ENCODE measurements at places on chromosomes 12 and 14. TPM values are rescaled to one million over a fixed set of nuclear protein-coding genes. Genes with fewer than 3 reads are reported as not detected.

DNA sequence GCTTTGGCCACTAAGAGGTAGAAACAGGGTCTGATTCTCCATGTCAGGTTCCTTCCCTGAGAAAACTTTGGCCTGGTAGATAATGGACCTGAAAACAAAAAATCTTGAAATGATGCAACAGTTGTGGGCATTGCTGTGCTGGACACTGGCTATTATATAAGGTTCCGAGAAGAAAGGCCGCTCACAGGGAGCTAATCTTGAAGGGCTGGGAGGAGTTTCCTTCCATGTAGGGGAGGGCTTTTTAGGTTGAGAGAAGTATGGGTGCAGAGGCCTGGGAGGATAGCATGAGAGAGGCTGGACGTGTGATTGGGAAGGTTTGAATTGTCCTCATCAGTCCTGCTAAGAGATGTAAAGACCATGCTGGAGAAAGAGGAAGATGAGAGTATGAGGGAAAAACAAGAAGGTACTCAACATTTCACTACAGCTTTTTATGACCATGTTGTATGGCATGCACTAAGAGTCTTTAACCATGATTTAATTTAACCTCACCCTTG is 11.6 kb downstream of the LRRK2 start:
- no peaks in the 10 kb centered on the region for H3K4me1 ChIP-seq
- no peaks in the 10 kb centered on the region for H3K36me3 ChIP-seq
- no peak overlapping the region for H3K27ac ChIP-seq
- peaks cover 8% of the 10 kb centered on the region for H3K27me3 ChIP-seq
- no peak overlapping the region for H3K4me3 ChIP-seq

GRCh38 chr12:111064982-111065381 is 144.6 kb upstream of the MYL2 start:
- no peak overlapping the region for H3K4me3 ChIP-seq
- H3K36me3 ChIP-seq, result no peaks in the 10 kb centered on the region
- no peak overlapping the region for H3K27ac ChIP-seq
- H3K27me3 ChIP-seq, result peaks cover 5% of the 10 kb centered on the region
- DNase-seq, result no peak
- peaks cover 5% of the 10 kb centered on the region for H3K4me1 ChIP-seq

DNA sequence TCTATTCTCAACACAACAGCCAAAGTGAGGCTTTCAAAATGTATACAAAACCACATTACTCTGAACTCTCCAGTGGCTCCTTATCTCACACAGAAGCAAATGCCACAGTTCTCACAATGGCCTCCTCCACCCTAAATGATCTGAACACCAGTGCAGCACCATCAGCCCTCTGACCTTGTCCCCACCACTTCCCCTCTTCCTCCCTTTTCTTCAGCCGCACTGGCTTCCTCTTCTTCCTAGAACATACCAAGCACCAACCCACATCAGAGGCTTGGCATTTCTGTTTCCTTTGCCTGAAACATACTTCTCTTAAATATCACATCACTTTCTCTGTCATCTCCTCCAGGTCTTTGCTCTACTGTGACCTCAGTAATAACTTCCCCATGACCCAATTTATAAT is 66.3 kb downstream of the GPR135 start:
- H3K4me3 ChIP-seq, result peak overlapping the region; percentile 8
- no peaks in the 10 kb centered on the region for H3K36me3 ChIP-seq
- H3K27ac ChIP-seq, result no peak overlapping the region
- H3K4me1 ChIP-seq, result peaks cover 12% of the 10 kb centered on the region

DNA sequence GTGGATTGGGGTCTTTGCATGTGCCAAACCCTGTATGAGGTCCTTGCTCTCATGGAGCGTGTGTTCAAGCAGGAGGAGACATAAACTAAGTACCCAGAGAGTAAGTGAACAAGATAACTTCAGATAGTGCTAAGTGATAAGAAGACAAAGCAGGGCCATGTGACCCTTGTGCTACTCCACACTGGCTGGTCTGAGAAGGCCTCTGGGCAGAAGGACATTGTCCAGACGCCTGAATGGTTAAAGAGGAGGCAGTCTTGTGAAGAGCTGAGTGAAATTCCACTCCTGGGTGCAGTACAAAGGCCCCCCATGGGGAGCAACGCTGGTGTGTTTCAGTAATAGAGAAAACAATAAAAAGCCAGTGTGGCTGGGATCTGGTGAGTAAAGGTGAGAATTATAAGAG is 93.3 kb upstream of the RIC8B start:
- H3K27ac ChIP-seq, result no peak overlapping the region
- no peak for DNase-seq
- H3K4me3 ChIP-seq, result no peak overlapping the region
- no peaks in the 10 kb centered on the region for H3K4me1 ChIP-seq

PPTC7 gene
- 59.1 TPM for total RNA-seq

DNA sequence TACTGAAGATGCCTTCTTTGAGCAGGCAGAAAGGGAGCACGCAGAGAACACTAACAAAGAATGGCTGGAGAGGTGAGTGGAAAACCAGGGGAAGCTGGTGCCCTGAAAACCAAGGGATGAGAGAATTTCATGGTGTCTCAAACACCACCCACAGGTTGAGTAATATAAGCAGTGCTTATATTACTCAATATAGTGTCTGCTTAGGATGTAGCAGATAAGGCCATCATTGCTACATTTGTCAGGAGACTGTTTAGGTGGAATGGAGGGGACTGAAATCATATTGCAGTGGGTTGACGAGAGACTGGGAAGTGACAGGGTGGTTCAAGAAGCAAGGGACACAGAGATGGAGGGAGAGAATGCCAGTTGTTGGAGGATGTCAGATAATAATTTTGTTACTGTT is 20.6 kb downstream of the PKP2 start:
- H3K4me1 ChIP-seq, result no peaks in the 10 kb centered on the region
- H3K36me3 ChIP-seq, result no peaks in the 10 kb centered on the region
- DNase-seq, result no peak
- H3K27me3 ChIP-seq, result peaks cover 2% of the 10 kb centered on the region
- no peak overlapping the region for H3K4me3 ChIP-seq

DNA sequence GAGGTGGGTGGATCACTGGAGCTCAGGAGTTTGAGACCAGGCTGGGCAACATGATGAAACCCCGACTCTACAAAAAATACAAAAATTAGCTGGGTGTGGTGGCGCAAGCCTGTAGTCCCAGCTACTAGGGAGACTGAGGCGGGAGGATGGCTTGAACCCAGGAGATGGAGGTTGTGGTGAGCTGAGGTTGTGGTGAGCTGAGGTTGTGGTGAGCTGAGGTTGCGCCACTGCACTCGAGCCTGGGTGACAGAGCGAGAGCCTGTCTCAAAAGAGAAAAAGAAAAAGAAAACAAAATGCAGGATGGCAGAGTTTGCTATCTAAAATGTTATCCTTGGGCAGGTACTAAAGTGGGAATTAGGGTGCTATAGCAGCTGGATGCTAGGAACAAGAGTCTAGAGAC is 10.8 kb upstream of the GPRC5A start:
- H3K4me3 ChIP-seq, result no peak overlapping the region
- DNase-seq, result no peak
- no peak overlapping the region for H3K27ac ChIP-seq

GRCh38 chr12:46523863-46524770 is 151.5 kb upstream of the SLC38A2 start:
- no peaks in the 10 kb centered on the region for H3K27me3 ChIP-seq
- H3K4me3 ChIP-seq, result peak overlapping the region; percentile 81
- H3K36me3 ChIP-seq, result peaks cover 26% of the 10 kb centered on the region

SLC5A8 gene
- not detected for total RNA-seq

Data from activated T-helper 1 cell treated with anti-CD3 and anti-CD28 coated beads, Interleukin-12 subunit alpha, Interleukin-12 subunit beta, Interleukin-2, Interleukin-4 antibody, amounts not matched to agents 30 ng/mL and 10 ng/mL and 1 ng/mL, durations not matched to agents 14 hours and 24 hours and 36 hours (primary cell).